ENCODE measurements at places on chromosomes 4 and X. TPM values are rescaled to one million over a fixed set of nuclear protein-coding genes. Genes with fewer than 3 reads are reported as not detected.

DGAT2L6 gene
- polyA plus RNA-seq: not detected

PCDH10 gene
- 0.21 TPM for polyA plus RNA-seq

TACC3 gene
- polyA plus RNA-seq: 27.9 TPM

SPON2 gene
- polyA plus RNA-seq: 48.0 TPM

GRCh38 chr4:67713529-67714247 is 12.7 kb upstream of the UBA6 start:
- no peak for DNase-seq

- no peak for DNase-seq
These were observed 110.2 kb downstream of the FAM53A start for GRCh38 chr4:1573830-1574459.

DNA sequence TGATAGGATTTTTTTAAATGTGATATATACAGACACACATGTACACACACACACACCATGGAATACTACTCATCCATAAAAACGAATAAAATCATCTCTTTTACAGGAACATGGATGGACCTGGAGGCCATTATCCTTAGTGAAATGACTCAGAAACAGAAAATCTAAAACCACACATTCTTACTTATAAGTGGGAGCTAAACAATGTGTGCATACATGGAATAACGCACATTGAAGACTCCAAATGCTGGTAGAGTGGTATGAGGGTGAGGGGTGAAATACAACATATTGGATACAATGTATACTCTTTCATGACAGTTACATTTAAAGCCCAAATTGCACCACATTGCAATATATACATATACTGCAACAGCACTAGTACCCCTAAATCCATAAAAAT is 120.2 kb upstream of the ADGRL3 start:
- DNase-seq: no peak

DNA sequence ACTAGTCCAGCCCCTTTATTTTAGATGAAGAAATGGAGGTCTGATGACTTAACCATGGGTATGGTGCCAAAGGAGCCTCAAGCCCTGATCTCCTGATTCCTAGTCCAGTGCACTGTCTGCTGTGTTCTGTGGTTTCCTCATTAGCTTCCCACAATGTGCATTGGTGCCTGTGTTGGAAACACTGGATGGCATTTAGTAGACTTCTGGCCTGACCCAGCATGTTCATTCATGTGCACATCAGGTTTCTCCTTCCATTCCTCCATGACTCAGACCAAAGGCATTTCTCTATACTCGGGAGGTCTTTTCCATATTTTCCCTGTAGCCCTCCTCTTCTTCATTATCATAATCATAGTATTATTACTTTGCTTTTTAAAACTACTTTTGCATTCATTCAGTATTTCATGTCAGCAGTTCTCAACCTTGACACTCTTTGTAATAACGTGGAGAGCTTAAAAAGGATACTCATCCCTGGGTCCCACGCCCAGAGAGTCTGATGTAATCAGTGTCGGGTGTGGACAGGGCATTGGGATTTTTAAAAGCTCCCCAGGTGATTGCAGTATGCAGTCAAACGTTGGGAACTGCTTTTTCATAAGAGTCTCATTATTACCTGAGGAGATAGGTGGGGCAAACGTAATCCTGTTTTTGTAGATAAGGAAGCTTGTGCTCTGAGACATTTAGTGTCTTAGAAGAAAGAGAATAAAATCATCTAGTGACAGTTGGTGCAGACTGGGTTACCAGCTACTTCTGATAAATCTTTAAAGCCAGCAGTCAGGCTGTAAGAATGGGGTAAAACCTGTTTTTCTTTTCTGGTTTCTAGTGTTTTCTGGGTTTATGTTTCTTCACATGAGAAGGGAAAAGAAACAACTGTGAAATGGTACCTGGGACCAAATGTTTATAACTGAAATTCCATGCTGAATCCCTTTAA is 40.9 kb upstream of the XK start:
- DNase-seq: no peak

DNA sequence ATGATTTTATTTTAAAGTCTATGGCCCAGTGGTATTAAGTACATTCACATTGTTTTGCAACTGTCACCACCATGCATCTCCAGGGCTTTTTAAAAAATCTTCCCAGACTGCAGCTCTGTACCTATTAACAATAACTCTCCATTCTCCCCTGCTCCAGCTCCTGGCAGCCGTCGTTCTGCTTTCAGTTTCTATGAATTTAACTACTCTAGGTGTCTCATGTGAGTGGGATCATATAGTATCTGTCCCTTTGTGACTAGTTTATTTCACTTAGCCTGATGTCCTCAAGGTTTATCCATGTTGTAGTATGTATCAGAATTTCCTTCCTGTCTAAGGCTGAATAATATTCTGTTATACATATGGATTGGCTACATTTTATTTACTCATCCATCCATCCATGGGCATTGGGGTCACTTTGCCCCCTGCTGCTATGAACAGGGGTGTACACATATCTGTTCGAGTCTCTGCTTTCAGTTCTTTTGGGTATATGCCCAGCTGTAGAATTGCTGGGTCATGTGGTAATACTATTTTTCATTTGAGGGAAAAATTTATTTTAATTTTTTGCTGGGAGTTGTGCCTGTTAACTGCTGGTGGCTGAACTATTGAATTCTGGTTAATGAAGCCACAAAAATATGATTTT is 131.3 kb downstream of the ARHGAP10 start:
- DNase-seq: no peak

- no peak for DNase-seq
These were observed 1.8 kb downstream of the TAPT1 start for GRCh38 chr4:16224264-16225166.

DNA sequence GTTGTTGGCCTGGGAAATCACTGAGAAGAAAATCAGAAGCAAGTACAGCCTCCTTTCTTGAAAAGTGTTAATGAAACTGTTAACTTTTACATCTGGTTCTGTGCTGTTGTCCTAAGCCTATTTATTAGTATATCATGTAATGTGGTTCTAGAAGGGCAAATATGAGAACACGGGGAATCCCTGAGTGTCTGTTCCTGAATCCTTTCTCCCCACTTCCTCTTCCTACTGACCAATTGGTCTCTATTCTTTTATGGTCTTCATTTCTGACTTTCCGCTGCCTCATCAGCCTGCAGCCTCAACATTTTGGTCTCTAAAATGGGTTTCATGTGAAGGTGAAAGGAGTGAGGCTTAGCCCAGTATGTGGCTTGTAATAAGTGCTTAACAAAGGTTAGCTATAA is 159.9 kb upstream of the MAMLD1 start:
- DNase-seq: no peak

- no peak for DNase-seq
These were observed 153.2 kb downstream of the KLF8 start for GRCh38 chrX:56385336-56385735.

- DNase-seq: no peak
These were observed 236.9 kb downstream of the DCTD start for GRCh38 chr4:182680234-182680653.

GRCh38 chr4:74733756-74734155 is 60.6 kb downstream of the BTC start:
- no peak for DNase-seq
